T-helper 2 cell treated with Interferon-gamma antibody and Interleukin-4, amounts not matched to agents 5 μg/mL and 100 μg/mL, for 36 hours (primary cell): ENCODE measurements at places on chromosomes 6 and 20.

DNA sequence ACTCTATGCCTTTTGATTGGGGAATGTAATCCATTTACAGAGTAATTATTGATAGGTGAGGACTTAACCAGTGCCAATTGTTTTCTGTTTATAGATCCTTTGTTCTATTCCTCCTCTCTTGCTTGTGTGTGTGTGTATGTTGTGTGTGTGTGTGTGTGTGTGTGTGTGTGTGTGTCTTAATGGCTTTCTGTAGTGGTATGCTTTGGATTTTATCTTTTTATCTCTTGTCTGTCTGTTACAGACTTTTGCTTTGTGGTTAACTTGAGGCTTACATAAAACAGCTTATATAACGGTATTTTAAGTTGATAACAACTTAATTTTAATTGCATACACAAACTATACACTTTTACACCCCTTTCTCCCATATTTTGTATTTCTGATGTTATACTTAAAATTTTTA, 54.7 kb downstream of the CDC5L start:
- DNase-seq, result no peak

- DNase-seq, result peak; percentile 40
Measured at GRCh38 chr6:150072201-150072600, 3.3 kb upstream of the ULBP3 start.

DNA sequence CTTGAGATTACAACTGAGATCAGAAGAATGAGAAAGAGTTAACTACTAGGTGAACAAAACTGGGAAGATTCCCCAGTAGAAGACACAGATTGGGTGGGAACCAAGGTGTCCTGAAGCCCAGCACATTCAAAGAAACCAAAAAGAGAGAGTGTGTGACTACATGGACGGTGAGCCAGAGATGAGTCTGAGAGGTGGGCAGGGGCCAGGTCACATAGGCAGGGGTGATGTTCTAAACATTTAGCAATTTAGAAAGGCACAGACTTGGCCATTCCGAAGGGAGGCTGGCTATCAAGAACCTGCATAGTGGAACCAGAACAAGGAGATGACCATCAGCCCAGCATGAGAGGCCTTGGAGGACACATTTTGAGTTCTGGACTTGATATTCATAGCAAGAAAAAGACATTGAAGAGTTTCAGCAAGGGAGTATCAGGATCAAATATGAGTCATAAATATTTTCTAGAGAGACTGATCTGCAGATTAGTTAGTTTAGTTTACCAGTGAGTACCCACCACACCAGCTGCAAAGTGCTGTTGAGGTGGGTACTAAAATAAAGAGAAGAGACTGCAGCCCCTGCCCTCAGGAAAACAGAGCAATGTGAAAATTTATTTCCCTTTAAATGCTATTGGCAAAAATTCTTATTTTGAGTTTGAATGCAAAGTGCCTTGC, 340.5 kb upstream of the PRDM1 start:
- DNase-seq, result peak; percentile 22

- no peak for DNase-seq
Measured at GRCh38 chr6:143804835-143805239, 38.3 kb upstream of the LTV1 start.

DNA sequence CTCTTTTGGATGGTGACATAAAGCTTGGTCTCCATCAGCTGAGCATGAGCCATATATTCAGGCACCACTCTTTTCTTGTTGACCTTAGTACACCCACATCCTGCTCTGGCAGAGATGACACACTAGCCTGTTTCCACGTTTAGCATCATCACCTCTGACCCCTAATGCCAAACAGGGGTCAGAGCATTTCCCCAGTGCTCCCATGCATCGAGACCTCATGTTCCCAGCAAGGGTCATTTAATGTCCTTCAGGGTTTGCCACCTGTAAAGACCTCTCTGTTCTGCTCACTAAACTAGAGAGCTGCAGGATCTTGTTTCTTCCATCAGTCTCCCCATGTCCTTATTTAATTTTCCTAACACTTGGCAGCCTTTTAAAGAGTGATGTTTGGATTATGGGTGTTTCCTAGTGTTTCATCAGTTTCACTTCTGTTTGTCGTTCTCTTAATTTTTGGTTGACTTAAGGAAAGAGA, 97.5 kb downstream of the AIG1 start:
- no peak for DNase-seq

DNA sequence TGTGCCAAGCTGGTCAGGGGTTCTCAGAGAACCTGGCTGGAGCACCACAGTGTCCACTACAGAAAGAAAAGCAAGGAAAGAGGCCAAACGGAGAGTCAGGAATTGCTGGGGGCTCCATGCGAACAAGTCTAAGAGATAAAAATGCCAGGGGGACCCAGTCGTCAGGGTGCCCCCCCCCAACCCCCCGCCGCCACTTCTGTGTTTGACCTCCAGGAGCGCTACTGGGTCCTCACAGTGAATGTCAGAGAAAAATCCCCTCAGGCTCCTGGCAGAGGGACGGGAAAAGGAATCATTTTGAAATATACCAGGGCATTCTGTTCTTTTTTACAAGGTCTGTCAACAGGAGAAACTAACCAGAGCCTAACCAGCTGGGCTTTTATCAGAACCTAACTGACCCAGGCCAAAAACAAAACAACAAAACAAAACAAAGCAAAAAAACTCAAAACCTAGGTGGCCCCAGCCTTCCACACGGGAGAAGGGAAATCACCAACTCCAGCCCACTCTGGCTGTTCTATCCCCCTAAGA, 17.9 kb upstream of the NELFCD start:
- no peak for DNase-seq

DNA sequence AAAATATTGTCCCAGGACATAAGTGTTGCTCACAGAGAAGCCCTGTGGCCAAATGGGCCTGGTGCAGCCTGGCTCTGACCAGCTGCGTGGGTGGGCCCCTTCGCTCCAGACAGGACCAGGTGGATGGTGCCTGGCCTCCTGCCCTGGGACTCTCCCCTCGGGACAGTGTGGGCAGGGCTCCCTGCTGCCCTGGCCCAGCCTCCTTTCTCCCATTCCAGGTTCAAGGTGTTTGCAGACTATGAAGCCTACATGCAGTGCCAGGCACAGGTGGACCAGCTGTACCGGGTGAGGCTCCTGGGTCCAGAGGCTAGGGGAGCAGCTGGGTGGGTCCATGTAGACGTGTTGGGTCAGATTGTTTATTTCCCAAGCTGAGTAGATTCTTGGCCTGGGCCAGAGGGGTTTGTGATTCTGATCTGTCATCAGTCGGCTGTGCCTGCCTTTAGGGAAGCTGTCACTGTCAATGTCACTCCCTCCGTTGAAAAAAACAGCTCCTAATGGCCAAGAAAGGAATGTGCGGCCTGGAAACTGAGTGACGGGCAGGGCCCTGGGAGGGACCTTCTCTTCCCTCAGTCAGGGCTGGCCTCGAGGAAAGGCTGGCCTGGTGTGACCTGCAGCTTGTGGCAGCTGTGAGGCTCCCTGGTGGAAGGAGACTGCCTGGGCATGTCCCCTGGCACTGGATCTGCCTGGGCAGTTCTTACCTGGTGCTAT, 47.7 kb downstream of the PYGB start:
- DNase-seq, result no peak

- DNase-seq, result no peak
Measured at GRCh38 chr20:813390-813789, 20.1 kb upstream of the FAM110A start.

DNA sequence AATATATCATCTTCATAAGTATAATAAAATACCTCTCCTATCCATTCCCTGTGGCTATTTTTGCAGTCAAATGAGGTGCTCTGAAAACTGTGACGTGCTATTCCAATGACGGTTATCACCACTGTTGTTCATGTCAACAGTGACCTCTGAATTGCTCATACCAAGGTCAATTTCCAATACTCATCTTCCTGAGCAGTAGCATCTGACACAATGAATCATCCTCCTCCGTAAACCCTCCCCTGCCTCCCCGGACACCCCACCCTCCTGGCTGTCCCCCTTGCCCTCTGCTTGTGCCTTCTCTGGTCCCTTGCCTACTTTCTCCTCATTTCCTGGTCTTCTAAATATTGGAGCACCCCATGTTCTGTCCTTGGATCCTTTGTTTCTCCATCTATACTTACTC, 77.7 kb upstream of the SLC22A23 start:
- DNase-seq, result no peak

DNA sequence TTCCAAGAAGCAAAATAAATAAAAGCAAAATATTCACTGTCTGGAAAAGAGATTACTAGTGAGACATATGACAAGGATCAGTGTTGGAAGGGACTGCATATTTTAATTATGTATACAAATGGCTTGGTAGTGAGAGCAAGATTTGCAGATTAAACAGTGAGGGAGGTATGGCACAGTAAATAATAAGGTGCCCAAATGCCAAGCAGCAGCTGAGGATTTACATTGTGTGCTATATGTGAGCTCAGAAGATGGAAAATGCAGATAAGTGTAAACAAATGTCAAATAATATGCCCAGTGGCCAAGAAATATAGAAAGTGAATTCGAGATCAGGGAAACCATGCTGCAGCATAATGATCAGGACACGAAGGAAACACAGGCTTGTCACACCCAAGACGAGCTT, 173.8 kb upstream of the NRSN1 start:
- no peak for DNase-seq

GRCh38 chr6:112936504-112936903, 589.4 kb downstream of the RFPL4B start:
- DNase-seq, result no peak

DNA sequence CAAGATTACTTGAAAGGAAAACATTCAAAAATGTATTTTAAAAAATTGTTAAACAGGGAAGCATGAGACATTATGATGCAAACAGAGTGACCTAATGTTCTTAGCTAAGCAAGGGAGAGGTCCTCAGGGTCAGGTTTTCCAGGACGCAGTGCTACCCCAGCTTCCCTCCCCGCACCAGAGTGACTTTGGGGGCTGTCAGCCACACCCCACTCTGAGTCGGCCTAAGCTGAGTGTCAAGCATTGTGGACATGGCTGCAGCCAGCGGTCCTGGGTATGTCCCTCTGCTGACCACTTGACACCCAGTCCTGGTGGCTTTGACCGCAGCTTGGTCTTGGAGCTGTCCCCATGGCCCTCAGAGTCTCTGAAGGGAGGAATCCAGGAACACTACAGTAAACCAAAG, 54.9 kb upstream of the CD93 start:
- DNase-seq, result no peak

GRCh38 chr6:56764081-56764566, 121.4 kb upstream of the DST start:
- DNase-seq, result no peak

GRCh38 chr6:27158316-27158643, 89.2 kb upstream of the PRSS16 start:
- no peak for DNase-seq

DNA sequence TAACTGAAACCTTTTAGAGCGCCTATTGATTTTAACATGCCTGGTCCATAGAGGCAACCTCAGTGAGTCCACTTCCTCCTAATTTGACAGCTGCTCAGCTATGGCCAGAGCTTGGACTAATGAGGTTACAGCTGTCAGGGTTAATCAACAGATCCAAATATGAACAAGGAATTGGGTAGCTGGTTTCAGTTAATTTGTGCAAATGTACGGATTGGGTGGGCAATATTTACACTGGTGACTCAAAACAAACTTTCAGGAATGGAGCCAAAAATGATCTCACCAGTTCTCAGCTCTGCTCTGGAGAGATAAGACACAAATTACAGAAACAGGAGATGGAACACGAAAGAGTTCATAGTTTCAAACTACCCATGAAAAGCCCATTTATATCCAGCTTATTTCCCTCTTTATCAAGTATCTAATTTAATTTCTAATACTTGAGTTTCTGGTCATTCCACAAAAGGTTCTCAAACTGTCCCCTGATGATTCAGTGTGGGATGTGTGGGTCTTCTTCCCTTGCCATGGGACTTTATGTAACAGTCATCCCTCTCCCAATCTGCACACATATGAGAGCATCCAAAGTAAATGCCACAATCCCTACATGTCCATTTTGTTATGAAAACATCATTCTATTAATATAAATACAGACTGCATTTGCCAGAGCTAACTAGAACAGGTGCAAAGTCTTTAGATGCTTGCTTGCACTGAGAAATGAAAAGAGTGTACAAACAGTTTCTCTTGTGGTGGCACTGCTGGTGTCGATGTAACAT, 149.9 kb downstream of the RPS12 start:
- DNase-seq, result no peak

DNA sequence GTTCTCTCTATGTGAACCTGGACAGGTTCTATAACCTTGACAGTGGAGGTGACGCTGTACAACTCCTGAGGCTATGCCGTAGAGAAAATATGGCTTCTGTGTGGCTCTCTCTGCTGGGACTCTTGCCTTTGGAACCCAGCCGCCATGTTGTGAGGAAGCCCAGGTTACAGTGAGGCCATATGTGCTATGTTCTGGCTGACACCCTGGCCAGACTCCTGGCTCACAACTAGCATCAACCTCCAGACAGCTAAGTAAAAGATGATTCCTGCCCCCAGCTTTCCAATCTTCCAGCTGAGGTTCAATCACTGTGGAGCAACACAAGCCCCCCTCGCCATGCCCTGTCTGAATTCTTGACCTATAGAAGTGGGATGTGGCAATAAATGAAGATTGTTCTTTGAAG, 57.0 kb downstream of the PPP1R3G start:
- no peak for DNase-seq

DNA sequence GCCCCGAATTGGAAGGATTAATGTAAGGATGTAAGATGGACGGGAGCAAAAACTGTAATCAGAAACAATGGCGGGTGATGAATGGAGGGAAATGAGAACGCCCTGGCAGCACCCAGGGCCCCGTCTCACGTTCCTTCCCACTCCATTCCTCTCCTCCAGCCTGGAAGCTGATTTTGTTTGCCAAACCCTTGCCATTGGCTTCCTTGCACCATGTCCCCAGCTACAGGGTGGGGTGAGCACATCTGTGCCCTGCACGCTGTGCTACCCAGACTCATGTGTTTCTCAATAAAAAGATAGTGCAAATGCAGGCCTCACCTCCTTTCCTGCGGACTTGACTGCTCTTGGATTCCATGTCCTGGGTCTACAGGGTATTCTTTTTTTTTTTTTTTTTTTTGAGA, 26.7 kb downstream of the SCP2D1 start:
- no peak for DNase-seq

- no peak for DNase-seq
Measured at GRCh38 chr6:104418125-104418524, 441.6 kb downstream of the HACE1 start.

DNA sequence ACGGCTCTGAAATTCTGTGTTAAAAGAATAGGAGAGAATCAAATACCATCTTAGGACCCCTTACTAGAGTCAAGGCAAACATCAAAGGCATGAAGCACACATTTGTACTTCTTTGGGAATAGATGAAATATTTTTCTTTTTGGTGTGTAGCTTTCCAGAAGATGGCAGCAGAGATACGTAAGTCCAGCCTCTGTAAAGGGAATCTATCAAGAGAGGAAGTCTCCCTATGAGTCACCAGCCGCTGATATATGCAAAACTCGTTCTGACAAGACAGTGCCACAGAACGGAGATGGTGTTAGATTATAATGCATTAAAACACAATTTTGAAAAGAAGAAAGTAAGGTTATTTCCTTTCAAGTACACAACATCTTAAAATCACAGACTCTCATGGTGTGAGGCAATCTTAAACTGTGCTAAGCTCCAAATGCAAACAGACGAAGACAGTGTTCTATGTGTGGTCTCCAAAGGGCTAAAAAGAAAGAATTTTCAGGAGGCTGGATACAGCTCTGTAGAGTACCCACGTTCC, 120.0 kb upstream of the AGPAT4 start:
- peak; percentile 70 for DNase-seq

GRCh38 chr20:39259808-39260207, 297.7 kb downstream of the DHX35 start:
- DNase-seq, result no peak

- no peak for DNase-seq
Measured at GRCh38 chr20:63084563-63084927, 77.8 kb upstream of the BHLHE23 start.
